ENCODE measurements at places on chromosomes 11 and 22.

DNA sequence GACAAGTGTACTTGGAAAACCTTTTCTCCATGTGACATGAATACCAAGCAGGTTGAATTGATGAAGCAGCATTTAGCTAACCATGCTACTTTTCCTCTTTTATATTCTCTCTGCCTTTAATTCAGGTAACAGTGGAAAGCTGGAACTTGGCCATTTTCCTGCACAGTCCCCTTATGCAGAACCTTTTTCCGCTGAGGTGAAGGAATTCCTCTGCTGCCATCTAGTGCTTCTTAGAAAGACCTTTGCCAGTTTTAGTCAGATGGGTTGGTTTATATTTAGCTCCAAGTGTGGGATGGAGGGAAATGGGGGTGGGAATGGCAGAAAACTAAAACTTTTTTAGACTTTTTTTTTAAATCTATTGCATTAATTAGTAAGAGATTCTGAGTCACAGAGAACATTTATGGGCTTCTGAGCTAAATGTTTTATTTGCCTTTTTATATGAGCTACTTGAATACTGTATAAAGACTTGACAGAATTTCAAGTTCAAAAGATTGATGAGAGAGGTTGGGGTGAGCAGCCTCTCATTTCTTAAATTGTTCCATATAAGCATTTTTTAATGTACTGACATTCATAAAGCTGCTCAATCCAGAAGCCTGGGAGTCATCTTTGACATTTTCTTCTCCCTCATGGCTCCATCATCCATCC is 153.9 kb upstream of the ZC3H12C start:
- peak; percentile 66 for DNase-seq

DNA sequence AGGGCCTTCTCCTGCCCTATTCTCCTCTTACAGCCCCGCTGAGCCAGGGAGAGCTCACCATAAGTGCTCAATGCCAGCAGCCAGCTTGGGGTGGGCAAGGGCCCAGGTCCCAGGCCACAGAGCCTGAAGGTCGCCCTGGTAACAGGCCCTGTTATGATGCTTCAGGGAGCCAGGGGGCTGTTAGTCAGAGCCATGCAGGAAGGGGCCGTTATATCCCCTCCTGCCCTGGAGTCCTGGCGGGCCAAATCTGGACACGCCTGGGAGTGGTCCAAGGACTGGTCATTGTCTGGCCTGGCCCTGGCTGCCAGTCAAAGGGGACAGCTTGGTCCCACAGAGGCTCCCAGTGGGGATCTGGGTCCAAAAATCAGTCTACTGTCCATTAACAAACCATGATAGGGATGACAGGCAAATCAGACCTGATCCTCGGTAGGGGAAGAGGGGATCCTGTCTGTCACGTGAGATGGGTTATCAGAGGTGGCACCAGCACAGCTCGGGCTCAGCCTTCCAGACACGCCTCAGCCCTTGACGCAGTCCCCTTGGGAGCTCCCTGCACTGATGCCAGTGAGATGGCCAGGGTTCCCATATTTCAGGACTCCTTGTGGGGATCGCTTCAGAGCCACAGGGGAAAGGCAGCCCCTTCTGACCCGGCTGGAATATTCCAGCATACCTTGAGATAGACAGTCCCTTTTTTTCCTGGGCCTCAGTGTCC is 55.9 kb downstream of the LRRC32 start:
- DNase-seq = no peak

DNA sequence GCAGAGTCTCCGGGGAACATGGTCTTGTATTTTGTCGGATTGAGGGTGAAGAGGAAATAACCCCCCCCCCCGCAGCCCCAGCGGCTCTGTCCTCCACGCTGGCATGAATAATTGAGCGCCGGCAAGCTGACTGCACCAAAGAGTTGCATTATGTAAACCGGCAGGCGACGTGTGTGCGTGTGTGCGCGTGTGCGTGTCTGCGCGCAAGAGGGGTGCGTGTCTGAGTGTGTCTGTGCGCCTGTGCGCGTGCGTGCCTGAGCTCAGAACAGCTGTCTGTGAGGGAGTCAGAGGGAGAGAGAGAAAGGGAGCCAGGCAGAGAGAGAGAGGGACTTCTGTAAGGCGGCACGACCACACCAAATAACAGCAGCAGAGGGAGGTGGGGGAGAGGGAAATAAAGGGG is 94.4 kb downstream of the SCN3B start:
- peak; percentile 38 for DNase-seq

DNA sequence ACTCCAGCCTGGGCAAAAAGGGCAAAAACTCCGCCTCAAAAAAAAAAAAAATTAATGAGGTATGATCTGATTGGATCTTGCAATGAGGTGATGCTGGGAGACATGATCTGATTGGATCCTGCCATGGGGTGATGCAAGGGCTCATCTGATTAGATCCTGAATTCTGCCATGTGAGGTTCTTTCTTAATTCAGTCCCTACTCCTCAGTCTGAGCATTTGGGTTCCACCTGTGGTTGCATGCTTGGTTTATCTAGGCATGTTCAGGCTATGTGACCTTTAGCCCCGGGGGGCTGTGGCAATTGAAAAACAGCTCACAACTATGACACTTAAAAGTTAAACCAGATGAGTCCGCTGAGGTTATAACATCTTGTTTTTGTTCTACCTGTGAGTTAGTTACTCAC is 4.8 kb upstream of the TRIM6 start:
- DNase-seq = no peak

DNA sequence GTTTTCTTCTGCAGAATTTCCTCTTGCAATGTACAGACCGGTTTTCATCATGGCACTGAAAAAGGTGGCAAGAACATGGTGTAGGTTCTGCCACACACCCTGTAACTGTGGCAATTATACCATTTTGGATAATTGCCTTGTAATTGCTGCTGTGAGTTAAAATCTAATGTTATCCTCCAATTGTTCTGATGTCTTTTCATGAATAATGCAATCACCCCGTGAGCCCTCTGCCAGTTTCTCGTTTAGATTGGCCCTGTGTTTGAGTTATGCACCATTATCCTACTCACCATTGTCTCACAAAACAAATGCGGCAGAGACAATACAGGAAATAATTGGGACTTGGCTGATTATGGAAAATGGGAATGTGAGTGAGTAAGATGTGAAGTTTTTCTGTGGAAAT is 61.8 kb upstream of the MTNR1B start:
- DNase-seq = no peak

DNA sequence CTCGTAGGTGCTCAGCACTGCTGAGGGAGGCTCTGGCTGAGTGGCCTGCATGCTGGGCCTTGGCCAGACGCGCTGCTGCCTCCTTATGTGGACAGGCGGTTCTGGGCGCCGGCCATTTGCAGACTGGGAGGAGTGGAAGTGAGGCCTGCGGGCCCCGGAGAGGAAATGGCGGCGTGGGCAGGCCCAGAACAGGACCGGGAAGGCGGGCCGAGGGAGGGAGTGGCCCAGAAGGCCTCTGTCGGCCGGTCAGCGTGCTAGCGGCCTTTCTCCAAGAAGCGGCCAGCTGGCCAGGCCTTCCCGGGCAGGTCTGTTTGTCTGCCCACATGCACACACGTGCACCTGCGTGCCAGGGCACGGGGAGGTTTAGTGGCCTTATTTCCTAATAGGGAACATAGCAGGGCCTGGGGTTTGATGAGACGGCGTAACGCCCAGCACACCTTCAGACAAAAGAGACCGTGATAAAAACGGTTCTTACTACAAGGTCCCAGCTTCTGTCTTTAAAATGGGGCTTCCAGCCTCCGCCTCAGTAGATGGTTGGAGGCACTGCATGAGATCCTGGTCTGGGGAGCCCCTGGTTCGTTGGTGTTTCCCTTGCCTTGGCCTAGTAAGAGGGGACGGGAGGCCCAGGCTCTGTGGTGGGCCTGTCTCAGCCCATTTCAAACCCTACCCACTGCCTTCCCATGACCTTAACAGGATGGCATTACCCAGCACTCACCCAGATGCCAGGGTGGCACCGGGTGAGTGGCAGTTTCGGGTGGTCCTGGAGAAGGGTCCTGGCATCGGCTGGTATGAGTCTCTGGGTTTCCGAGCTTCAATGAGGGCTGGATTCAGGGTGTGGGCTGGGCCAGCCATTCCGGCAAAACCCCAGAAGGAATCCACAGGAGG is 65.1 kb upstream of the PPARA start:
- DNase-seq = no peak

GRCh38 chr11:46916286-46917108 is 1.9 kb downstream of the LRP4 start:
- DNase-seq = peak; percentile 38

DNA sequence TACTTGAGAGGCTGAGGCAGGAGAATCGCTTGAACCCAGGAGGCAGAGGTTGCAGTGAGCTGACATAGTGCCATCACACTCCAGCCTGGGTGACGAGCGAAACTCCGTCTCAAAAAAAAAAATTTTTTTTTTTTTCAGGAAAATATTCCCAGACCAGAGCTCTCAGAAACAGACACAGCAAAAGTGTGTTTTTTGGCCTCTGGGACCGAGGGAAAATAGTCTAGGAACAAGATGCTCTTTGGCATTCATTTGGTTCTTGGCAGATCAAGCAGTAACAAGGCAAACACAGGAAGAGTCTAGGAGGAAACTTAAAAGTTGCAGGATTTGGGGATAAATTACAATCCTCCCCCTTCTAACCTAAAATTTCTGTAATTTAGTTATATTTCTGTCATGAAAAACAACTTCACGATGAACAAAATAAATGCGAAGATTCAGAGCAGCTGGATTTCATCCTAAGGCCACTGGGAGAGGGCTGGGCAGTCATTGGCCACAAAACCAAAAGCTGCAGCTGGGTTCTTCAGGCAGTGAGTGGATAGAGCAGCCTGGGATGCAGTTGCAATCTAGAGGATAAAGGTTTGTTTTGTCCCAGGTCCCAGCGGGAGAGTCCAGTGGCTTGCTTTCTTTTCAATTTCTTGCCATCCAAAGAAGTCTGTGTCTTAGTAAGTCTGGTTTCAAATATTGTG is 19.7 kb downstream of the ATG16L2 start:
- no peak for DNase-seq

GRCh38 chr11:71285111-71285510 is 32.7 kb upstream of the SHANK2 start:
- DNase-seq = no peak

DNA sequence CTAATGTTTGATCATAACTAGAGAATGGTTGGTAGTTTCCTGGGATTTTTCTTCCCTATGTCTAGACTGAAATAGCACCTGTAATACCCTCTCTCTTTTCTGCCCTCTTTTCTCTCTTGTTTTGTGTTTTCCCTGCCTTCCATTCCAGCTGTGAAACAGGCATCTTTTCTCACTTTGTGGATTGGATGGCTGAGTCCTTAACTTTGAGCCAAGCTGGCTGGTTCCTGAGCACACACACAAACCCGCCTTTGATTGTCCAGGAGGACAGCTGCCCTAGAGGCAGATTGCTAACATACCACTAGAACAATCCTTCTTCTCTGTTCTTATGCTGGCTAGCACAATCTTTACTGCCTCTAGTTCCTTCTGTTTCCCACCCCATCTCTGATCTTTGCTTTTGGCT is 17.7 kb downstream of the CTNND1 start:
- no peak for DNase-seq

DNA sequence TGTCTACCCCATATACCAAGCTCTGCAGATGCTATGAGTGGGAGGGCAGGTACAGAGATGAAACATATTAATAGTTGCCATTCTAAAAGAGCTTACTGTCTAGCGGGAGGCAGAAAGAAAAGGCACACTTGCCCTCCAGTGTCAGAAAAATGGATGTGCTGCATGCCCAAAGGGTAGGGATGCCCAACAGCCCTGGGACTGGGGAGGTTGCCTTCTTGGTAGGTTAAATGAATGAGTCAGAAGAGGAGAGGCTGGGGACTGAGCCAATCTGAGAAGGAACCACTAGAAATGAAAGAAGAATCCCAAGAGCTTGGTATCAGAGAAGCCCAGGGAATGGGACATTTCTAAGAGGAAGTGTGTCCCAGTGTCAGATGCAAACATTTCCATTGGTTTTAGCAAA is 1.2 kb downstream of the BIRC3 start:
- peak; percentile 81 for DNase-seq

GRCh38 chr22:30274437-30274812 is 7.8 kb upstream of the OSM start:
- DNase-seq = no peak

DNA sequence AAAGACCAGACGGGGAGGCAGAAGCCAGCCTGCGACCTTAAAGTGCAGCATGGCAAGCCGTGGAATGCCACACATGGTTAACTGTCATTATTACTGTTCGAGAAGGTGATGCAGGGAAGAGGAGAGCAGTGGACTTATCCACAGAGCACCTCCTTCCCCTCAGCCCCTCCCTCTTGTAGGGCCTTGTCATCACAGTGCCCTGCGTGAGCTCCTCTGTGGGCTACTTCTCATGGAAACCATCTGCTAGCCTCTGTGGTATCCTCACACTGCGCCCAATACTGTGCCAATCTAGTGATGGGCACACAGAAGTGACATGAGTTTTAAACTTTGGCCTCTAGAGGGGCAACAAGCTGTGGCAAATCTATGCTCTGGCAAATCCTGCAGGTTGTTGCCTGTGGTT is 18.2 kb upstream of the CCDC134 start:
- no peak for DNase-seq

DNA sequence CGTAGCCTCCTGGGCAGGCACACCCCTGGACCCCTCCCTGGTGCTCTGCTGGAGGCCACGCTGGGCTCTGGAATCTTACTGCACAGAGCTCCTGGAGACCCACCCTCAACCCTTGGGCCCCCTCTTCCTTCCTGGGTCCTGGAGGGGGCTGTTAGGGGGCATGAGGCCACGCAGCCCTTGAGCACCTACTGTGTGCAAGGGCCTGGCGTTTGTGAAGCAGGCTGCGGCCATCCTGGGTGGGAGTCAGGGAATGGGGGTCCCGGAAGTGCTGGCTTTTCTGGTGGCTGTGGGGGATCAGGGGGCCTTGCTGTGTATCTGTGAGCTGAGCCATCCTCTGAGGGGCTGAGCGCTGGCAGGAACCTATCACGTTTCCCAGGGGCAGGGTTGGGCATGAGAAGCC is 40.9 kb upstream of the CCDC188 start:
- no peak for DNase-seq

DNA sequence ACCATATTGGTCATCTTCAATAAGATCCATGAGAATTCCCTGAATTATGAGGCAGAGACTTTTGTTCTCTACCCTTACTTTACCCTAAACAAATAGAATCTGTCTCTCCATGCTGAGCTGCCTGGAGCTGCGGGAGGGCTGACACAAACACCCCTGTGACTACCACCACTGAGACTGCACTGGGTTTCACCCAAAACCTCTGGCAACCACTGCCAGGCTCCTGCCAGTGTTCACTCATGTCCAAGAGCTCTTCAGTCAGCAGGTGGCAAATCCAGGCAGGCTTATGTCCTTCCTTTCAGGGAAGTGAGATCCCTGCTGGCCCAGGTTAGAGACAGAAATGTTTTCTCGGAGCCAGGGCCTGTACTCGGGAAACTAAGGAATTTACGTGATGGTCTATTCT is 1105.3 kb downstream of the LRRC4C start:
- no peak for DNase-seq

- DNase-seq = no peak
These were observed 72.7 kb downstream of the SLC1A2 start for GRCh38 chr11:35346472-35347156.

Measured in inflammatory macrophage treated with lipopolysaccharide for 4 hours (primary cell).